ENCODE measurements at places on chromosomes 11 and 22.

GRCh38 chr11:104443387-104443786 lies 279.4 kb upstream of the PDGFD start:
- DNase-seq, result peak; percentile 6

- DNase-seq, result no peak
These were observed 122.2 kb downstream of the C11orf58 start for GRCh38 chr11:16860617-16861016.

GRCh38 chr22:49869845-49870712 lies 16.4 kb downstream of the ZBED4 start:
- DNase-seq, result no peak

GRCh38 chr11:112320668-112321067 lies 60.0 kb upstream of the PLET1 start:
- peak; percentile 63 for DNase-seq

DNA sequence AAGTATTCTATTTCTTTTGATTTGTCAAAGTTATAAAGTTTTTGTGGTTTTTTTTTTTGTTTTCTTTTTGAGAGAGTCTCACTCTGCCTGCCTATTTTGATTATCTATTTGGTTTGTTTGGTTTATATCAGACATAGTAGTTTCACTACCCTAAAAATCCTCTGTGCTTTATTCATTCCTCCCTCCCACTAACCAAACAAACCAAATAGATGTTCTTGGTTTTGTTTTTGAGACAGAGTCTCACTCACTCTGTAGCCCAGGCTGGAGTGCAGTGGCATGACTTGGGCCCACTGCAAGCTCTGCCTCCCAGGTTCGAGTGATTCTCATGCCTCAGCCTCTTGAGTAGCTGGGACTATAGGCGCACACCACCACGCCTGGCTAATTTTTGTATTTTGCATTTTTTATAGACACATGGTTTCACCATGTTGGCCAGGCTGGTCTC lies 67.9 kb downstream of the ENTHD1 start:
- DNase-seq, result no peak

DNA sequence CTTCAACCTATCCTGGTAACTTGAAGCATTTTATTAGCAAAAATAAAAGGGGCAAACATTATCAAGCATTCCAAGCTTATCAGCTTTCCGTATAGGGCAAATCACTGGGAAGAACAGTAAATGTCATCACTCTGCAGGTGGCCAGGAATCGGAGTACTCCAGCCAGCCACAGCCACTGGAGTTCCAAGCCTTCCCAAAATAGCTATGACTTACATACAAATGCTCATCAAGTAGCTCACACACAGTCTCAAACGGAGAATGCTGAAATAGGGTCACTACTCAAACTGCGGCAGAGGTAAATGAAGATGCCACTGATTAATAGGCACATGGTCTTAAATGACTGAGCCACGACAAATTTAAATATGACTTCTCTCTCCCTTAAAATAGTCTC lies 2.1 kb downstream of the USP28 start:
- DNase-seq, result no peak

DNA sequence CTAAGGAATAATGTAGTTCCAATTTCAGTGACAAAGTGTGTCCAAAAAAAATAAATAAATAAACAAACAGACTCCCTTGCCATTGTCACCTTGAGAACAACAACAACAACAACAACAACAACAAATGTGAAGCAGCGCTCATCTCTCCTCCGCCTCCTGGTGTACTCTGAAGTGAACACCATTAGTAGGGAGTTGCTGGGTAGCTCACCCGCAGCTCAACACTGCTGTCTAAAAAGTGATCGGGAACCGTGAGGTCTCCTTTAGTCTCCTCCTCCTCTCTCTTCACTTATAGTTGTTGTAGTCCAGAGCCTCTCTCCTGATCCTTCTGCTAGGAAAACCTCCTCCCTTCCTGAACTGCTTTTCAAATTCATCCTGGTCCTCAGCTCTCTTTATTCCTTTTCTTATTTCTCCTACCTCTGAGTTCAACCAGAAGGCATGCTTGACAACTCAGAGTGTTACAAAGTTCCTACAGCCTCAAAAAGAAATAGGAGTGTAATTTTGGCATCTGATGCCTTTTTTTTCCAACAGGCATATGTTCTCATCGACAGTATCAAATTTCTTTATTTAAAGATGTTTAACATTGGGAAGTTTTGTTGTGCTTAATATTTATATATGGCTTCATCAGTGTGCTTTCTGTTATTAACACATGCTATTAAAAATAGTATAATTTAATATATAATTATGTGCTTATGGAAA lies 215.1 kb downstream of the PGR start:
- peak; percentile 20 for DNase-seq

- DNase-seq, result no peak
These were observed 59.6 kb downstream of the MTNR1B start for GRCh38 chr11:93028960-93029522.

DNA sequence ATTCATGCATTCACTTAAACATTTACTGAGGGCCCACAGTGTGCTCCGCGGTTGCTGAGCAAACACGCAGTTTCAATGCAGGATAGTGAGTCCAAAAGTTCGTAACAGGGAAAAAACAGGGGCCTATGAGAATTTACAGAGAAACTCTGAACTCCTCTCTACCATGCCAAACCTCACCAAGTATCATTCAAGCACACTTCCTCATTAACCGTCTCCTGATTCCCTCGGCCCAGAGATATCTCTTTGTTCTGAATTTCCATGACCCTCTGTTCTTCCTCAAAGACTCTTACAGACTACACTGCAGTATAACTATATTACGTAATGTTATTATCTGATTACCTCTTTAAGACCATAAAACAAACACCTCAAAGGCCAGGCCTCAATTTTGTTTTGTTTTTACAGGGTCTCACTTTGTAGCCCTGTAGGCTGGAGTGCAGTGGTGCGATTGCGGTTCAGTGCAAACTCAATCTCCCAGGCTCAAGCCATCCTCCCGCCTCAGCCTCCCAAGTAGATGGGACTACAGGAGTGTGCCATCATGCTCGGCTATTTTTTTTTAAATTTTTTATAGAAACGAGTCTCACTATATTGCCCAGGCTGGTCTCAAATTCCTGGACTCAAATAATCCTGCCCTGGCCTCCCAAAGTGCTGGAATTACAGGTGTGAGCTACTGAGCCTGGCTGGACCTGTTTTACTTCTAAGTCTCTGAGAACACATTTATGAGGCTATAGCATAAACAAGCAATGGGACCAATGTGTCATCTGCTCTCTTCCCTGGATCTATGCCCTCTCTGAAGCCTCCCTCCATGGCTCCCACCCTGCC lies 3.6 kb downstream of the HPS4 start:
- no peak for DNase-seq

GRCh38 chr11:917426-917825 lies 6.8 kb upstream of the CHID1 start:
- DNase-seq, result no peak

GRCh38 chr22:41301085-41302020 lies at the start of gene ZC3H7B:
Gene ZC3H7B, plus strand, starts transcription at chr22:41301525. Its CDS starts 19,136 bp downstream, at chr22:41320661.
- DNase-seq, result peak; percentile 69

DNA sequence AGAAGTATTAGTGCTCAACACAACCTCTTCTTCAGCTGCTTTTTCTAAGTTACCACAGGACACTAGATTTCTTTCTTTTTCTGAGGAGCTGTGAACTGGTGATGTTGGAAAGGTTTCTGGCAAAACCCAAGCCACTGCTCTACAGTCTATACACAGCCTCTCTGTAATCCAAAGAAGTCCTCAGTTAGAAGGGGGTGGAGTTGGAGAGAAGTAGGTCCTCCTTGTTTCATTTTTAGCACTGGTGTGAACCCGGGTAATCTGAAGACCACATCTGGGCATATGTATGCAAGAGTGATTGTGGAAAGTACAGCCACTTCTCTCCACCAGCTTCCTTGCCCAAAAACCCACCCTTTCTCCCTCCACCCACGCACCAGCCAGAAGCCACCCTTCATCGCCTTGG lies 1168.1 kb downstream of the LRRC4C start:
- DNase-seq, result no peak

GRCh38 chr11:116778556-116778955 lies 5.8 kb upstream of the BUD13 start:
- no peak for DNase-seq

- no peak for DNase-seq
These were observed 5.9 kb downstream of the ARRB1 start for GRCh38 chr11:75345455-75346160.

DNA sequence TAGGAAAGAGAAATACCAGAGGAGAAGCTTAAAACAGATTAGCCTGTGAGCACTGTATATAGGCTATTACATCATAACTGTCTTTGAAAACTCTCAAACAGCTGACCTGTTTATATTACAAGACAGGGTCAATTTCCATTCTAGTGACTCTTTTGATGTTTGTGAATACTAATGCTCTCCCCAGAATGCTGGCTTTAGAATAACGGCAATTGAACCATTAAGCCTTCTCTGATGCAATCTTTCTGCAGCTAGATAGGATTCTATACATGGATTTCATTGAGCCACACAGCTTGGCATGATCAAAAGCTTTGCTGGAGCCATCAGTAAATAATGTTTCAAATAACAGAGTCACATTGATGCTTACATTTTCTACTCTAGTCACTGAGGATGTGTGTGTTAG lies 122.7 kb upstream of the FAT3 start:
- DNase-seq, result peak; percentile 73

DNA sequence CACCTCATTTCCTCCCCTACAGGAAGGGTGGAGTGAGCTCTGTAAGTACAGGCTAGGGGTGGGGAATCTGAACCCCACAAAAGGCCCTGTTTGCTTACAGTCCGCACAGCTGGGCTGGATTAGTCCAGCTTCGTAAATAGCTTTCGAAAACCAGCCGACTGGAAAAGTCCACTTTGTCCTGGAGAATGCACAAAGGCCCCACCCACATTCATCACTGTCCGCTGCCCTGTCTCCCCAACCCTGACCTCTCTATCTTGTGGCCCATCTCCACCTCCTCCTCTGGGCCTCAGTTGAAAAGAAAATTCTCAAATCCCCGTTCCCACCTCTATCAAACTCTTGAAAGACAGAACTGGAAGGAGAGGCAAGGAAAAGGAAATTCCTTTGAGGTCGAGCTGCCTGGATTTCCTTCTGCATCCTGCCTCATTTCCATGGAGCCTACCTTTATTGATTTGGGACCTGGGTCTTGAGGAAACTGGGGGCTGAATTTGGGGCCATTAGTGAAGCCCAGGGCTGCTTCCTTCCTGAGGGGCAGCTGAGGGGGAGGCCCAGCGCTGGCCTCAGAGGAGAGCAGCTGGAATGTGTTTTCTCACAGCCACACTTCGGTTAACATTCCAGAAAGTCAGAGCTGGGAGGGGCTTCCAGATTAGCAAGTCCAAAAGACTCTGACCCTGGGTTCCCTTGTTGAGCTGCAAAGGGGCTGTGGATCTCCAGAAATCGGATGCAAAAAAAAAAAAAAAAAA lies 147.6 kb downstream of the FBXO7 start:
- peak; percentile 96 for DNase-seq

DNA sequence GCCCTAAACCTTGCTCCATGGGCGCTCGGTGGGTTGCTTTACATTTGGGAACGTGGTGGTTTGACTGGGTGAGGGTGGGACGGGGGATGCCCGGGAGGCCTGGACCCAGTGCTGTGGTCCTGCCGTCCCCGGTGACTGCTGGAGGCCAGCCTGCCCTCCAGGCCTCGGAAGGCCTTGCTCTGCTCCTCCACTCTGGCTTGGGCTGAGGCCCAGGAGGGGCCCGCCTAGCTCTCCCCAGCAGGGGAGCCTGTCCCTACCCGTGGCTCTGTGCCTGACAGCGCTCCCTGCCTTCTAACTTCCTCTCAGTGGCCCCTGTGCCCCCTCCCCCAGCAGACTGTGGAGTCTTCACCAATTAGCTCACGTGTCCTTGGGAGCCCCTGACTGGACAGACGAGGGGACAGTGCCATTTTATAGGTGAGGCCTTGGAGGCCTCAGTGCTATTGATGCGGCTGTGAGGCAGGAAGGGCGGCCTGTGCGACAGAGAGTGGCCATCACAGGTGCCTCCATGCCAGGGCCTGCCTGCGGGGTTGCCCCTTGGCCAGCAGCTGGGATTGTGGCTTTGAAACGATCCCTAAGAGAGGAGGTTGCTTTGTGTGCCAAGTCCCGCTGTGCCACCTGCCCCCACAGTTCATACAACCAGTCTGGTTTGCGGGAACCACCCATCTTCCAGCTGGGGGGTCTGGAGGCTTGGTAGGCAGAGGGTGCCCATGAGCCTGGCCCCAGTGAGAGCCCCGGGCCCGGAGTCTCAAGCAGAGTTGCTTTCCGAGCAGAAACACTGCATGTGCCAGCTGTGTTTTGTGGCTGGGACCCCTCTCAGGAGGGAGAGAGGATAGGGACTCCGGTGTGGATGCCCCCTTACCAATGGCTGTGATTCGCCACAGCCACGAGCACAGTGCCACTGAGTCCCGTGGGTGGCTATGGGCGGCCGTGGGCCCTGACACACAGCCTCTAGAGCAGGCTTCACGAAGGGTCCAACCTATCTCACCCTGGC lies 17.7 kb downstream of the TPCN2 start:
- DNase-seq, result no peak

DNA sequence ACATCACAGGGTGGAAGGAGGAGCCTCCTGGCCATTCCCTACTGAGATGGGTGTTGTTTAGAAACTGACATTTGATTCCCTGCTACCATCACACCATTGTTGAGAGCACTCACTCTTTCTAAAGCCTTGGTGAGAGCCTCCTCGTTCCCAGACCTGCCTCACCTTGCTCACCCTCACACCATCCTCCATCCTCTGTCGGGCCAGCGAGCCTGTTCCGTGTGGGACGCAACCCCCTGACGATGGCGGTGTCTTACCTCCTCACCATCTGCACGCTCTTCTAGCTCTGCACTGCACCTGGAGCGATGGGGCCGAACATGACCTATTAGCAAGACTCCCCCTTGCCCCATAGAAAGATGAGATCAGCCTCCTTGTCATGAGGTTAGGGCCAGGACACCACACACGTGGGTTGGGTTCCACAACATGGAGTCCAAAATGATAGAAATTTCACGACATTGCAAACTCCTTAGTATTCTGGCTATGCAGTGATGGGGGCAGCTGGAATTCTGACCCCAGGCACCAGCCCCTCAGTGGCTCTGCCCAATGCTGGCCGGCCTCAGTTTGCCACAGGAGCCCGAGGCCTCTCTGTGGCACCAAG lies 1017.9 kb downstream of the TBC1D22A start:
- no peak for DNase-seq

- no peak for DNase-seq
These were observed 266.4 kb downstream of the KCNA4 start for GRCh38 chr11:29750392-29750791.

GRCh38 chr22:49013707-49014106 lies 814.0 kb downstream of the BRD1 start:
- DNase-seq, result no peak

DNA sequence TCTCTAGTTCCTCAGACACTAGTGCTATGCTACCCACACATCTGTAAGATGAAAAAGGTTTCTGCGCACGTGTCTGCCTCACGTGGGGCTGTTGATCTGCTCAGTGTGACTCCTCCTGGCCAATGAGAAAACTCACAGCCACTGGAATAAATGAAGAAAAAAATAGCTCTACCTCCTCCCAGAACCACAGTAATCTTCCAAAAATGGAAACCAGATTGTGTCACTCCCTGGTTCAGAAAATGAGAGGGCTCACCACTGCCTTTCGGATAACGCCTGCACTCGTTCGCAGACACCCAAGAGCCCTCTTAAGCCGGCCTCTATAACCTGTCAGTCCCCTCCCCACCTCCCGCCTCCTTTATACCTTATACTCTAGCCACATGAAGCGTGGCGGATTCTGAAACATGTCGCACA lies 5.1 kb downstream of the APBB1 start:
- no peak for DNase-seq
